ENCODE measurements at places on chromosomes 3 and 15. TPM values are rescaled to one million over a fixed set of nuclear protein-coding genes. Genes with fewer than 3 reads are reported as not detected.

DNA sequence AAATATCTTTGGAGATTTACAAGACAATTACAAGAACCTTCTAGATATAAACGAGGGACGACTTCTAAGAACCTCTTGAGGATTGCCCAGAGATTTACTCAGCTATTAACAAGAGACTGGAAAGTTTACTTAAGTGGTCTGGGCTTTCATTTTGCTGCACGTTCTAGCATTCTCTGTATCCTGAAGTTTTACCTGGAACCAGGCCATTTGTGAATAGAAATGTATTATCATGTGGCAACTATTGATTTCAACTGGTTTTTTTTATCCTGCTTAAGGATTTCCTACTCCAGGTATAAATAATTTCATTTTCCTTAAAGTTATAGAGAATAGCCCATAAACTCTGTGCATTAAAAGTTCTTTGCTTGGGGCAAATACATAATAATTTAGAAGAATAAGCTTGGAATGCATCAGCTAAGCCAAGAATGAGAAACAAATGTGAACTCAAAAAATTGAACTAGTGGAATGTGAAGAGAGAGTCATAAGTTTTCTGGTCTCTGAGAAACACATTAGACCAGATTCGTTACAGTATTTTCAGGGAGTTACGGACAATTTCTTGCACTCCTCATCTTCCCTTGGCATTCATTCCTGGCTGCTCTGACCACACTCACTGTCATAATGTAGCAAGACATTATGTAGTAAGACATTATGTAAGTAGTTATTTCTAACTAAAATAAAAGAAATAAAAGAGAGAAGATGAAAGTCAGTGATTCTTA lies 1.3 kb downstream of the AQP9 start:
- H3K36me3 ChIP-seq, result no peaks in the 10 kb centered on the region
- no peak overlapping the region for H3K27ac ChIP-seq
- H3K4me1 ChIP-seq, result no peaks in the 10 kb centered on the region

GRCh38 chr3:168275662-168276061 lies 179.9 kb upstream of the GOLIM4 start:
- no peak overlapping the region for H3K4me3 ChIP-seq
- H3K27me3 ChIP-seq, result no peaks in the 10 kb centered on the region
- H3K4me1 ChIP-seq, result no peaks in the 10 kb centered on the region
- DNase-seq, result no peak
- H3K36me3 ChIP-seq, result no peaks in the 10 kb centered on the region
- H3K27ac ChIP-seq, result no peak overlapping the region

The ARGFX gene
- total RNA-seq, result not detected

The EEFSEC gene
- 31.0 TPM for total RNA-seq

DNA sequence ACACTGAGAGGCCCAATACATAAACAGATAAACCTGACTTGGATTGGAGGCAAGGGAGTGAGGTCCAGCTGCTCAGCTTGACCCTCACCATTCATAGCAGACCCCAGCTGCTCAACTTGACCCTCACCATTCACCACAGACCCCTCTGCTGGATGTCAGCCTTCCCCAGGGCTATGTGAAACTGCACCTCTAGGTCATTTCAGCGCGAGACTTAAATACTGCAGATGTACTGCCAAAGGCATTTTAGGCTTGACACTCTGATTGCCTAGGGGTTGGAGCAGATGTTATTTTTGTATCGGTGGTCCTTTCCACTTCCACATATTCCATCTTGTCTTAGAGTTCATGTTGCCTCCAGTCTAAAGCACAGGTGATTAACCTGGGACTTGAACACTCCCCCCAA lies 41.5 kb upstream of the FAM98B start:
- no peaks in the 10 kb centered on the region for H3K27me3 ChIP-seq
- no peaks in the 10 kb centered on the region for H3K4me1 ChIP-seq
- no peak overlapping the region for H3K27ac ChIP-seq
- H3K36me3 ChIP-seq, result no peaks in the 10 kb centered on the region

The SLITRK3 gene
- not detected for total RNA-seq

DNA sequence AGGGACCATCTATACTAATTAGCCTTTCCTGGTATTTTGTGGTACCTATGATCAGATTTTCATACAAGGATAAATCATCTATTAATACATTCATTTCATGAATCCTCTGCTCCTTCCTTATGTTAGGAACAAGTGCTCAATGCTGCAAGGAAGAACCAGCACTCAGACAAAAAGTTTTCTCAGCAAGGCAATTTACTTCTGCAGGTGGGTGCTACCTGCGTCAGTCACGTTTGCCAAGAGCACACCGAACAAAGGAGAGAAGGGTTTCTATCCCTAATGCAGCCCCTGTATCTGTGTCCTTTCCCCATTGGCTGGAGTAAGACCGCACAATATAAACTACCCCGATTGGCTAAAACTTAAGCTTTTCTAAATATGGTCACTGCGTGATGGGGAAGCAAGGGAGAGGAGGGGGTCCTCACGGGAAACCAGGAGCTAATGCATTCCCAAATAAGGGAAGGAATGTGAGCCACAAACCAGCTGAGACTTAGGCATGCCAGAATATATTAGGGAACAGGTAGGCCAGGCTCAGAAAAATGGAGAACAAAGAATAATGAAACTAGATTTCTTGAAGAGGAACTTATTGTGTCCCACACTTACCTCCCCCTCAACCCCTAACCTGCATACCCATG lies 76.5 kb downstream of the AQR start:
- no peaks in the 10 kb centered on the region for H3K36me3 ChIP-seq
- H3K27ac ChIP-seq, result no peak overlapping the region
- no peak overlapping the region for H3K4me3 ChIP-seq
- no peak for DNase-seq

GRCh38 chr3:196634829-196635228 lies 4.7 kb upstream of the NRROS start:
- no peaks in the 10 kb centered on the region for H3K36me3 ChIP-seq
- H3K4me3 ChIP-seq, result no peak overlapping the region
- H3K4me1 ChIP-seq, result peaks cover 40% of the 10 kb centered on the region
- peaks cover 15% of the 10 kb centered on the region for H3K27me3 ChIP-seq
- no peak for DNase-seq

GRCh38 chr3:170443457-170443856 lies 24.8 kb downstream of the CLDN11 start:
- H3K4me1 ChIP-seq, result peaks cover 11% of the 10 kb centered on the region
- DNase-seq, result no peak
- H3K36me3 ChIP-seq, result no peaks in the 10 kb centered on the region
- H3K27me3 ChIP-seq, result no peaks in the 10 kb centered on the region
- H3K27ac ChIP-seq, result no peak overlapping the region
- H3K4me3 ChIP-seq, result no peak overlapping the region

GRCh38 chr3:23764407-23764806 lies 41.3 kb upstream of the UBE2E1 start:
- H3K4me1 ChIP-seq, result peaks cover 6% of the 10 kb centered on the region
- no peaks in the 10 kb centered on the region for H3K27me3 ChIP-seq
- H3K27ac ChIP-seq, result no peak overlapping the region
- no peak for DNase-seq
- no peaks in the 10 kb centered on the region for H3K36me3 ChIP-seq

GRCh38 chr15:53230473-53230872 lies 440.3 kb upstream of the ONECUT1 start:
- no peak overlapping the region for H3K4me3 ChIP-seq
- no peaks in the 10 kb centered on the region for H3K4me1 ChIP-seq
- DNase-seq, result no peak
- no peak overlapping the region for H3K27ac ChIP-seq
- H3K27me3 ChIP-seq, result no peaks in the 10 kb centered on the region
- no peaks in the 10 kb centered on the region for H3K36me3 ChIP-seq

DNA sequence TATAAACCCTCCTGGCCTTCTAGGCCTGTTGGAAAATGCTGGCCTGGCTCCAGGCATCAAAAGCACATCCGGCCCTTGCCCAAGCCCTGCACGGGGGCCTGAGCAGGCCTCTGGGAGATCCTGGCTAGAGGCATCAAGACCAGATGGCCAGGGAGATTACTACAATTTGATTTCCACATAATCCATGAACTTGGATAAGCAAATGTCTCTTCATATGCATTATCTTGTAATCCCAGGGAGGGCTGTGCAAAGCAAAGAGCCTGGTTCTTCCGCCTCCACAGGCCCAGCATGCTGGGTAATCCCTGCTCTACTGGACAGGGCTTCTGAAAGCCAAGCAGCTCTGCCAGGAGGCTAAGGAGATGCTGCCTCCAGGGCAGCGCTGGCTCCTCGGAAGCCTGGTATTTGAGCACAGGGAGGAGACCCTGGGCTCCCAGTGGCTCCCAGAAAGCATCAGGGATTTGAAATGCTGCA lies 18.2 kb downstream of the MRPL46 start:
- no peak overlapping the region for H3K4me3 ChIP-seq
- no peak overlapping the region for H3K27ac ChIP-seq
- H3K27me3 ChIP-seq, result no peaks in the 10 kb centered on the region
- no peaks in the 10 kb centered on the region for H3K4me1 ChIP-seq

- H3K27me3 ChIP-seq, result no peaks in the 10 kb centered on the region
- H3K27ac ChIP-seq, result no peak overlapping the region
Measured at GRCh38 chr3:67289626-67290025, 291.5 kb downstream of the KBTBD8 start.

The CAMK2N2 gene
- total RNA-seq, result not detected

The VIPR1 gene
- 2.4 TPM for total RNA-seq

The CNTN3 gene
- total RNA-seq, result 3.6 TPM

- no peaks in the 10 kb centered on the region for H3K27me3 ChIP-seq
- DNase-seq, result no peak
- H3K4me3 ChIP-seq, result no peak overlapping the region
- H3K27ac ChIP-seq, result no peak overlapping the region
- no peaks in the 10 kb centered on the region for H3K4me1 ChIP-seq
- H3K36me3 ChIP-seq, result no peaks in the 10 kb centered on the region
Measured at GRCh38 chr3:23932571-23932970, 12.5 kb upstream of the NR1D2 start.

The NPAP1 gene
- not detected for total RNA-seq

- no peaks in the 10 kb centered on the region for H3K4me1 ChIP-seq
- no peak for DNase-seq
- no peaks in the 10 kb centered on the region for H3K27me3 ChIP-seq
- no peak overlapping the region for H3K27ac ChIP-seq
- H3K36me3 ChIP-seq, result no peaks in the 10 kb centered on the region
Measured at GRCh38 chr15:60797444-60798040, 318.6 kb upstream of the ICE2 start.

DNA sequence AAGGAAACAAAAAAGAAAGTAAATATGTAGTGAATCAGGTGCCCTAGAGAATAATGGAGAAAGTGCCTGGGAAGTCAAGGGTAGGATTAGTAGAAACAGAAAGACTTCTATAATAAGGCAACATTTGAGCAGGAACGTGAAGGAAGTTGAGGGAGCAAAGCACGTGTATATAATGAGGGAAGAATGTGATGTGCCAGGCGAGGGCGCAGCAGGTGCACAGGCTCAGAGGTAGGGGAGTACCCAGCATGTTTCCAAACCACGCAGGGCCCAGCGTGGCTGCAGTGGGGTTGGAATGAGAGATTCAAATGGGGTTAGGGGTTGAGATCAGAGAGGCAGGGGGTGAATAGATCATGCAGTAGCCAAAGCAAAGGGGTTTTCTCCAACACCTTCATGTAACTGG lies 91.9 kb upstream of the VGLL4 start:
- no peak for DNase-seq
- H3K36me3 ChIP-seq, result no peaks in the 10 kb centered on the region
- no peaks in the 10 kb centered on the region for H3K27me3 ChIP-seq
- H3K4me1 ChIP-seq, result no peaks in the 10 kb centered on the region
- no peak overlapping the region for H3K4me3 ChIP-seq
- H3K27ac ChIP-seq, result no peak overlapping the region

The COL6A6 gene
- total RNA-seq, result 0.22 TPM

- DNase-seq, result no peak
- H3K36me3 ChIP-seq, result no peaks in the 10 kb centered on the region
- H3K27ac ChIP-seq, result no peak overlapping the region
- no peaks in the 10 kb centered on the region for H3K27me3 ChIP-seq
- no peak overlapping the region for H3K4me3 ChIP-seq
Measured at GRCh38 chr3:193559100-193559499, 4.4 kb upstream of the ATP13A4 start.

- no peak for DNase-seq
- H3K27ac ChIP-seq, result peak within 1 kb of the TSS; percentile 75
- no peaks in the 10 kb centered on the region for H3K36me3 ChIP-seq
- no peaks in the 10 kb centered on the region for H3K27me3 ChIP-seq
- H3K4me3 ChIP-seq, result peak within 1 kb of the TSS; percentile 7
Measured at GRCh38 chr3:36763850-36764703, at the start of gene DCLK3. Gene DCLK3, minus strand, starts transcription at chr3:36764553. Its CDS starts 290 bp downstream, at chr3:36764263.

The MRPL3 gene
- 95.4 TPM for total RNA-seq

The CHRNA3 gene
- not detected for total RNA-seq

The RPL32 gene
- 510 TPM for total RNA-seq

- no peaks in the 10 kb centered on the region for H3K36me3 ChIP-seq
- H3K4me1 ChIP-seq, result no peaks in the 10 kb centered on the region
- no peaks in the 10 kb centered on the region for H3K27me3 ChIP-seq
- no peak overlapping the region for H3K27ac ChIP-seq
- H3K4me3 ChIP-seq, result no peak overlapping the region
Measured at GRCh38 chr3:81425198-81425868, 336.1 kb downstream of the GBE1 start.

DNA sequence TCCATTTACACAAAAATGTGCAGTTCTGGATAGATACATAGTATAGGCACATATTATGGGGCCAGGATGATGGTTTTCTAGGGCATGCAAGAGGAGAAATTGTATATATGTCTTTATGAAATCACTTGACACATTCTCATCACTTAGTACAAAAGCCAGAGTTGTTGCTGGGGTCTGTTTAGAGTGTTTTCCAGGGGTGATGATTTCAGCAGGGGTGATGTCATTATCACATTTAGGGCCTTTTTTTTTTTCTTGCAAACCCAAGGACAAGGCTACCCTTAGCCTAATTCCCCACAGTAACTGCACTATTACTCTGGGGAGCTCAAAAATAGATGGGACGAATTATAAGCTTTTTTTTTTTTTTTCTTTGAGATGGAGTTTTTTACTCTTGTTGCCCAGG lies 3.6 kb downstream of the ZNF589 start:
- H3K27me3 ChIP-seq, result no peaks in the 10 kb centered on the region
- no peak for DNase-seq
- peaks cover 7% of the 10 kb centered on the region for H3K4me1 ChIP-seq
- H3K4me3 ChIP-seq, result no peak overlapping the region

GRCh38 chr3:60313951-60314461 lies 937.2 kb downstream of the FHIT start:
- H3K36me3 ChIP-seq, result no peaks in the 10 kb centered on the region
- no peak overlapping the region for H3K4me3 ChIP-seq
- no peak for DNase-seq
- H3K27me3 ChIP-seq, result no peaks in the 10 kb centered on the region

The GALK2 gene
- 52.7 TPM for total RNA-seq

- H3K36me3 ChIP-seq, result no peaks in the 10 kb centered on the region
- H3K27ac ChIP-seq, result peak overlapping the region; percentile 18
- H3K4me1 ChIP-seq, result no peaks in the 10 kb centered on the region
- no peaks in the 10 kb centered on the region for H3K27me3 ChIP-seq
- H3K4me3 ChIP-seq, result no peak overlapping the region
Measured at GRCh38 chr3:8519774-8520448, 18.3 kb downstream of the LMCD1 start.

- no peak for DNase-seq
- H3K27ac ChIP-seq, result no peak overlapping the region
- no peak overlapping the region for H3K4me3 ChIP-seq
- no peaks in the 10 kb centered on the region for H3K36me3 ChIP-seq
- no peaks in the 10 kb centered on the region for H3K4me1 ChIP-seq
Measured at GRCh38 chr3:77933926-77934325, 894.0 kb downstream of the ROBO2 start.

The TM4SF18 gene
- 12.7 TPM for total RNA-seq

- no peaks in the 10 kb centered on the region for H3K27me3 ChIP-seq
- H3K4me3 ChIP-seq, result no peak overlapping the region
- H3K4me1 ChIP-seq, result no peaks in the 10 kb centered on the region
- no peaks in the 10 kb centered on the region for H3K36me3 ChIP-seq
Measured at GRCh38 chr3:24911076-24911475, 416.4 kb upstream of the THRB start.

Measured in tibial nerve (tissue), 4 donors.